ENCODE measurements at places on chromosomes 12 and 14.

- no peak for DNase-seq
Observed at GRCh38 chr12:8549381-8549780, 8.7 kb upstream of the CLEC4E start.

- DNase-seq = no peak
Observed at GRCh38 chr12:13373131-13373530, 176.6 kb downstream of the EMP1 start.

- DNase-seq = no peak
Observed at GRCh38 chr12:95922231-95922630, 20.2 kb downstream of the CCDC38 start.

DNA sequence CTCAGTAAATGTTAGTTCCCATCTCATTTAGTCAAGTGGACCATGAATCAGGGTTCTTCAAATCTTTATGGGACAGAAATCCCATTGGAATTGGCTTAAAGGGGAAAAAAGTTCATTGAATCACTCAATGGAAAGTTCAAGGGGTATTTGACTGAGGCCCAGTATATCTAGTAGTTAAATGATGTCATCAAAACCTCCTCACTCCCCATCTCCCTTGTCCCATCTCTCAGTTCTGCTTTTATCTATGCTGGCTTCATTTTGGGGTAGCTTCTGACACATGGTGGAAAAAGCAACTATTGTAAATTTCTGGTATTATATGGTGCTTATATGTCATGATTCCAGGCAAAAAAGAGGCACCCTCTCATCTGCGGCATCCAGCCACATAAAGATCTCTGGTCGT is 51.9 kb downstream of the DAAM1 start:
- no peak for DNase-seq

DNA sequence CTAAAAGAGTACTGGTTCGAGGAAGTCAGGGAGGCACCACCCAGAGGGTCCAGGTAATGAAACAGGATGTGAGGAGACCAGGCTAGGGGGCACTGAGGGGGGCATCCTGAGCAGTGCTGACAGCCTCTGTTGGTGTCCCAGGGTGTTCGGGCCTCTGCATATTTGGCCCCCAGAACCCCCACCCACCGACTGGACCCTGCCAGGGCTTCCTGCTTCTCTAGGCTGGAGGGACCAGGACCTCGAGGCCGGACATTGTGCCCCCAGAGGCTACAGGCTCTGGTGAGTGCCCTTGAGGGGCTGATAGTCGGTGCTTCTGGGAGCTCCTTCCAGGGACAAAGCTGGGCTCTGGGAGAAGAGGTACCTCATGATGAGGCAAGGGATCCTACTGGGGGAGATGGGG is 2.6 kb downstream of the TROAP start:
- no peak for DNase-seq

DNA sequence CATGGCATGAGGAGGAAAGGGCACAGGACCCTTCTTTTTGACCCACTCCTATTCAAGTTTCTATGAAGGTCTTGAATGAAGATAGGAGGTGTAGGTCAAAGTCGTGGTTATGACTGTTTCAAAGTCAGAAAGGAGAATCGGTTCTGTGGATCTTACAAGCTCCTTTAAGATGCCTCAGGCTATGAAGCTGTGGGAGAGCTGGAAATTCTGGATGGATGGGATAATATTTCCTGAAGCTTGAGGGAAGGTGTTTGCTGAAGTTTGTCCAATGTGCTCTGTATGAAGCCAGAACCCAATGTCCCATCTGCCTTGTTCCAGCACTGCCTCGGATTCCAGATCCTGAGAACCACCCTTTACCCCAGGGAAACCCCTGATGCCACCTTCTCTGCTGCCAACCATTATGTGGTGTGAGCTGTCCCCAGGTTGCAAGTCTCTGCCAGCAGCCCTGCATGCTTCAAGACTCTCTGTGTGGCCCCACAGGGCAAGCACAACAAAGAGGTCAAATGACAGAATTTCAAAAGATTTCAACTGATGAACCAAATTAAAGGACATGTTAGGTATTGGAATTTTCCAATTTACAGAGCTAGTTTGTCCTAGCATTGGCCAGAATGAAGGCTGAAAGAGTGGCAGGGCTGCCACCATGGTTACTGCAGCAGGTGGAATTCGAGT is 472.0 kb downstream of the RGS6 start:
- DNase-seq = no peak

DNA sequence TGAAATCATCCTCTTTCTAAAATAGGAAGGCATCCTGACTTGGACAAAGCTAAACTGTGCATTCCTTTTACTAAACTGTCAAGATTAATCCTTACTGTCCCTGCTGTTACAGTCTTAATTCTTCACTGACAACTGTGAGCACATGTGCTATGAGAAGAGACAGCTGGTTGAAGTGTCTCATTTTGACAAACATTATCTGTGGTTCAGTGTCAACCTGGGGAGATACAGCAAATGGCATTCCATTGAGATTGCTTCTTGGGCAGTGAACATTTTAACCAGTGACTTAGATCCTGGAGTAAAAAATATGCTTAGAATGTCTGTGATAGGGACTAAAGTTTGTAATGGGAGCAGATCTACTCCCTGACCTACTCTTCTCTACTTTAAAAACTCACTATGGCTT is 552.6 kb upstream of the ATP2B1 start:
- DNase-seq = no peak

- DNase-seq = no peak
Observed at GRCh38 chr12:44511289-44511688, 364.8 kb downstream of the NELL2 start.

DNA sequence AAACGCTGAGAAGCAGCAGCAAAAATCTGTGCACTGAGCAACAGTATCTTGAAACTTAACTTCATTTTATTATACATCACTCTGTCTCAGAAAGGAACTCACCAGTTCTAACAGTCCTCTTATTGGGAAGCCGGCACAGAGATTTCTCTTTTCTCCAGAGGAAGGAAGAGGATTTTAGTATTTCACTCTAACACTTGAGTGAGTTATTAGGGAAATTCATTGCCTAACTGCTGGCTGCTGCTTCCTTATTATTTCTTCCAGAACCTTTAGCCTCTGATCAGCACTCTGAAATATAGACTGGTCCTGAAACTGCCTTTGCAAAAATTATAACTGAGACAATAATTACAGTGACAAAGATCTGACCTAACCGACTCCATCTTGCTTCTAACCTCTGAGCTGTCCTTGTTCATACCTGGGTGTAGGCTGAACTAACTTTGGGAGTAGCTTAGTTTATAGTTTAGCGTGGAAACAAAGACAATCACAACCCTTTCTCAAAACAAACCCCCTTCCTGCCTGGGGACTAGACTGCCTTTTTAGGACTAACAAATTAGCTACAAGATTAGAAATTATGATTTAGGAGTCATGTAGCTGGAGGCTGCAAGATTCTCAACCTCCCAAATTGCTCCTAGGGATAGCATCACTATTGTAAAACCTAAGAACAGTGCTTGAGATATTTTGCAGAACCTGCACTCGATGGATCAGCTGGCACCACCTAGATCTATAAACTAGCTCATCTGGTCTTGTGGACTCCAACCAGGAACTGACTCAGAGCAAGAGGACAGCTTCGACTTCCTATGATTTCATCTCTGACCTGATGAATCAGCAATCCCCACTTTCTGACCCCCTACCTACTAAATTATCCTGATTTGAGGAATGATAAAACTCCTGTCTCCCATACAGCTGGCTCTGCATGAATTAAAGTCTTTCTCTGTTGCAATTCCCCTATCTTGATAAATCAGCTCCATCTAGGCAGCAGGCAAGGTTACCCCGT is 117.5 kb downstream of the DYRK2 start:
- DNase-seq = no peak

DNA sequence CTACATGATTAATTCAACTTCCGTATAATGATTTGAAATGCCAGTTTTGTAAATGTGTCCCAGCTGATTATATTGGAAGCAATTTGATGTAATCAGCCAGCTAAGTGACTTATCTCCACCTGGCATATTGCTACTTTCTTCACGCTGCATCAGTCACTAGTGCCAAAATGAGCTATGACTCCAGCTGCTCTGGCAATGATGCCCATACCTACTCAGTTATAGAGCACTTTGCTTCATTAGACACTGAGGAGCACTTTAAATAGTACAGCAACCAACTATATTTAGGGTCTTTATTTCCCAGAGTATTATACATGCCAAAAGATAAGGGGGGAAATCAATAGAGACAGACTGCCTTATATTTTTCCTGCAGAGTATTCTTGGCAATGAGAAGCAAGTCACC is 67.9 kb upstream of the LIN7A start:
- DNase-seq = no peak

DNA sequence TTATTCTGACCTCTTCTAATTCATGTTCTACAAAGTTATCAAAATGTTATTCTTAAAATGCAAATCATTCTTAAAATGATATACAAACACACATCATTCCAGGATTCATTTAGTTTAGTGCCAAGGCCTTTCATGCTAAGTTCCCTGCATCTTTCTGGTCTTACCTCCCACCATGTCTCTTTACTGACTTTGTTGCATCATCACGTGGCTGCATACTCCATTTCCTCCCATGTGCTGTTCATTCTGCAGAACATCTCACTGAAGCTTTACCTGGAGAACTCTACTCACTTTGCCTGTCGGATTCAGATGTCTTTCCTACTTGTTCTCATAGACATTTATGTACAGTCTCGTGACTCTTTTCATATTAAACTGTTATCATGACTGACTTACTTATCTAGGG is 278.1 kb downstream of the RAD51B start:
- no peak for DNase-seq

DNA sequence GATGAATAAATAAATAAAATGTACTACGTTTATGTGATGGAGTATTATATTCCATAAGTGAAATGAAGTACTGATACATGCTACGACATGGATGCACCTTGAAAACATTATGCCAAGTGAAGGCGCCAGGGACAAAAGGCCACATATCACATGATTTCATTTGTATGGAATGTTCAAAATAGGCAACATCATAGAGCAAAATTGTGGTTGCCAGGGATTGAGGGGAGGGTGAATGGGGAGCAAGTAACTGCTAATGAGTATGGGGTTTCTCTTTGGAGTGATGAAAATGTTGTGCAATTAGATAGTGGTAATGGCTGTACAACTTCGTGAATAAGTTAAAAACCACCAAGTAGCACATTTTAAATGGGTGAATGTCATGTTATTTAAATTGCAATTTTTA is 132.8 kb downstream of the SLC38A4 start:
- DNase-seq = no peak

DNA sequence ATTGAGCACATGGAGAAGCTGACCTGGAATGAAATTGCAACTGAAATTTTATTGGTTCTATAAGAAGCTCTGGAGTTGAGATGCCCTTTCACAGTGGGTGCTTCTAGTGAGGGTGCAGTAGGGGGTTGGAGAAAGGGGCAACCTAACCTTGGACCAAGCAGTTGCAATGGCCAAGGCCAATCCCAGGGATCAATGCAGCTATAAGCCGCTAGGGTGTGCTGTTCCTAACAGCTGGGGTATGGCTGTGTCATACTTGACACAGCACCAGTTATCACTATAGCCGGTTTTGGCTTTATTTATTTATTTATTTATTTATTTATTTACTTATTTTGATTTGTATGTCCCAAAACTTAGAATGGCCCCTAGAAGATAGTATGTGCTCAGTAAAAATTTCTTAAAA is 505.9 kb downstream of the FLRT2 start:
- no peak for DNase-seq

DNA sequence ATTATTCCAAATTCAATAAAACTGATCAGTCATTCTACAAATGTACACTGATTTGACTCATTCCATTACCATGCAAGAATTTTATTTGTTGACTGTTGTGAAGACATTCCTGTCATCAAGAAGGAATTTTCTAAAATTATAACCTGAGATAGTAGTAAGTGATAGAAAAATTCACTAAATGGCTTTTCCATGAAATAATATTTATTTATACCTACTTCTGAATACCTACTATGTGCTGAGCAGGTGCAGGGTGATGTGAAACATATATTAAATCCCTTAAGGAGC is 841.7 kb downstream of the NRXN3 start:
- no peak for DNase-seq

DNA sequence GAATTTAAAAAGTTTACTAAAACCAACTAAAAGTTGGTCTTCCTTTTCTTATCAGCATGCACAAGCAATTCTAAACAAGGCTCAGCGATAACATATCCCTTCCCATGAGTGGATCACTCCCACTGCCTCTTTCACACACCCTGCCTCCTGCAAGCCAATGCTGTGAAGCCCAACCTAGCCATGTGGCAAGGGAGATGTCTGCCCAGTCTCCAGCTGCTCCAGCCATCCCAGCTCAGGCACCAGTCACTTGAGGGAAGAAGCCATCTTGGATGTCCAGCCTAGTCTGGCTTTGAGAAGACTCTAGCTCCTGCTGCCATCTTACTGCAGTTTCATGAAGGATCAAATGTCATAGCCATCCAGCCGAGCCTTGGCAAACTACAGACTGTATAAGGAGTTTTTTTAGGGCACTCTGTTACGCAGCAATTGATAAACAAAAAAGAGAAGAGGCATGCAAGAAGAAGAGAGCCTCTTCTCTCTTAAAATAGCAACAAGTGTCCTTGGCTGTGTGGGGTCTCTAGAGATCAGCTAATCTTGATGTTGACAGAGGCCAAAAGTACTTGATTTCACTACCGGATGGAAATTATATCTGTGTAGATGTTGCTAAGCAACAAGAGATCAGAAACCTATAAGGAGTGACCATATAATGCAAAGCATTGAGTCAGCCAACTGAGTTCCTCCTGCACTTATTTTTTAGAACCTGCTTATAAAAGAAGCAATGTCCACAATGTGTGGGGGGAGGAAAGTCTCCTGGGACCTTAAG is 108.9 kb downstream of the PTCSC3 start:
- DNase-seq = no peak

GRCh38 chr12:89597210-89597609 is 71.4 kb upstream of the POC1B start:
- no peak for DNase-seq

Measured in CD4-positive, alpha-beta T cell treated with Interleukin-12 subunit alpha and Interleukin-12 subunit beta, for 1 hour (primary cell).